Stimulated activated CD8-positive, alpha-beta memory T cell treated with anti-CD3 and anti-CD28 coated beads, Interleukin-2, amount 100 ng/mL, for 1 hour (primary cell): ENCODE measurements at places on chromosomes 3 and 15.

- DNase-seq, result no peak
Measured at GRCh38 chr15:67175643-67176071, 78.8 kb downstream of the AAGAB start.

DNA sequence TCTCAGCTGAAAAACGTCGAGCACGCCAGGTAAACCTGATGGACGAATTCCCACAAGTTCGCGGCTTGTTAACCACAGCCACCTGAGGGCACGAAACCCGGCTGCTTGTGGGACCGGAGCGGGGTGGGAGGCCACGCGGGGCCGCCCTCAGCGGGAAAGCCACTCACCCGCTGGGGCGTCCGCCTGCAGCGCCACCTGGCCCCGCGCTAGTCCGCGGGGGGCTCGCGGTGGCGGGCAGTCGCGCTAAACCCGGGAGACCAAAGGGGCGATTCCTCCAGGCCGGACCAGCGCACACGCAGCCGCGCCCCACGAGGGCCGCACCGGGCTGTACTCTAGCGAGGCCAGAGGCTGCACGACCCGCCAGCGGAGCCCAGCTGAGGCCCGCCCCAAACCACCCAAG lies 15.7 kb upstream of the CFAP161 start:
- DNase-seq, result no peak

- no peak for DNase-seq
Measured at GRCh38 chr3:66390013-66390412, 110.8 kb downstream of the LRIG1 start.

DNA sequence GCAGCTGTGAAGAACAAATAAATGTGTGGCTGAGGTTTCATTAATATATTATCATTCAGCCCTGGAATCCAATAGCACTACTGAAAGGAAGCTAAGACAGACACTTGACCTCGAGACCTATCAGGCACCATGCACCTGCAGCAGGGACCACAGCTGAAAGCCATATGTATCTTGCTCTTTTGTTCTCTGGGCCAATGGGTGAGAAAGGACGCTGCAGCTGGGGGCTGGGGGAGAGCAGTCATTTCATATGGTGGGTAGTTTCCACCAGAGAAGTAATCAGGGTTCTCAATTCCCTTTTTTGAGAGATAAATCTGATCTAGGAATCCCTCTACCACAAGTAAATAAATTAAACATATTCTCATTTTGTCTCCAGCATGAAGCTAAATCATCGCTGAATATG lies 225.6 kb upstream of the STRIT1 start:
- no peak for DNase-seq

DNA sequence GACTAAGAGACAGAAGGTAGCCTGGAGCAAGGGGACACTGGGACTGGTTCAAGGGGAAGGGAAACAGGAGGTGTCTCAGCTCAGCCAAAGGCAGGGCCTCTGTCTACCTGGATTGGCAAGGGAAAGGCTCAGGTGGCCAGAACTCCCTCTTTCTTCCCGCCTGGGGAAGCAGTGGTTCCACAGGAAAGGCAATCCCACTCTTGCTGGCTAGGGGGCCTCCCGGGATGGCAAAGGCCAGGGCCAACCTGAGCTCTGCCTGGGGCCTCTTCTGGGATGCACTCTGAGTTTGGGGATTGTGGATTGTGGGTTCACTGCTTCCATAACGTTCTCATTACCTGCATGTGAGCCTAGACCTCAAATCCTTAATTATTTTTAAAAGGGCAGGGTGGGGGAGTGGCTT lies 13.0 kb upstream of the PARP6 start:
- DNase-seq, result no peak

DNA sequence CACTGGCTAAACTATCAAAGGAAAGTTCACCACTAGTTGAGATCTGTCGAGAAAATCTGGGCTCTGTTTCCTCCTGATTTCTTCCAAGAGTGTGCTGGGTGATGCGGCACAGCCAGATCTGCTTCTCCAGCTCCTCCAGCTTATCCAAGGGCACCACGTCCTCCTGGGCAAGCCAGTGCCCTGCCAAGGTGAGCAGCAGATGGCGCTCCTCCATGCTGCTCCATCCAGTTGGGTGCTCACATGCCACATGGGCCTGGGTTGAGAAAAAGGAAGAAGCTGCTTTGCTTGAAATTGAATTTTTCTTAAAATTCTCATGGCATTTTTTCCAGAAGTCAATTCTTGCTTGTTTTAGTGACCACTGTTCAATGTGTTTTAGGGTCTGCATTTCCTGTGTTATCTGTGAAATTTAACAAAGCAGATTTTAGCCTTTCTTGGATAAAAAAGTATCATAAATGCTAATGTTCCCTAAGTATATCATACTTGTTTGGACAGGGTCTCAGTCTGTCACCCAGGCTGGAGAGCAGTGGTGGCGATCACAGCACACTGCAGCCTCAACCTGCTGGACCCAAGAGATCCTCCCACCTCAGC lies 47.3 kb downstream of the EIF3J start:
- DNase-seq, result peak; percentile 30

DNA sequence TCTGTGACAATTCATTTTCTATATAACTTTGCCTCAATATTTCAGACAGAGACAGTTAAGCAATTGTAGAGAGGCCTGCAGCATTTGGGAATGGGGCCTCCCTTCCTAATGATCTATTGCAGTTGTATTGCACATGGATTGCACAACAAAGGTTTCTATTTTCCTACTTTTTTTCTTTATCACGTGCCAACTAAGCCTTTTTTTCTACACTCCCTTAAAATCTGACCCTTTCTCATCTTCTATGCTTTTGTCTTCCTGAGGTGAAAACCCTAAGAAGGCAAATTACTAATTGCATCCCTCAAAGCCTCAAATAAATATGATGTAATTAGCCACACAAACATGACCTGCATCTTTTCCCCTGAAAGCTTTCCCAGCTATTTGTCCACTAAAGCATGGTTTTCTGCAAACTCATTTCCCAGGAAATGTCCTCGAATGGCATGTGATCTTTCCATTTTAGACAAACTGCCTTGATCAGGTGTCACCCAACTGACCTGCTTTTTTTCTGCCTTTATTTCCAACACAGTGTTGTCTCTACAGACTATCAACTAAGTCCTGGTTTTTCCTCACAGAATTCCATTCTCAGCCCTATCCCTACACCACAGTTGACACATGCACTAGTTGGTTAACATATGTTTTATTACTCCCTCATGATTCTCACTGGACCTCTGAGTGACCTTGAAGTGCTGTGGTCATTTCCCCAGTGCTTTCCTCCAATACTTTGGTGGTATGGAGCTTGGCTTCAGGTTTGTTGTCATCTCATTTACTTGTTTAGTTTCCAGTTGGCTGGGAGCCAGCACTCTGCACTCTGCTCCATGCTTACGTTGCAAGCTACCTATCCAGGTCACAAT lies 31.9 kb upstream of the TSC22D2 start:
- no peak for DNase-seq

DNA sequence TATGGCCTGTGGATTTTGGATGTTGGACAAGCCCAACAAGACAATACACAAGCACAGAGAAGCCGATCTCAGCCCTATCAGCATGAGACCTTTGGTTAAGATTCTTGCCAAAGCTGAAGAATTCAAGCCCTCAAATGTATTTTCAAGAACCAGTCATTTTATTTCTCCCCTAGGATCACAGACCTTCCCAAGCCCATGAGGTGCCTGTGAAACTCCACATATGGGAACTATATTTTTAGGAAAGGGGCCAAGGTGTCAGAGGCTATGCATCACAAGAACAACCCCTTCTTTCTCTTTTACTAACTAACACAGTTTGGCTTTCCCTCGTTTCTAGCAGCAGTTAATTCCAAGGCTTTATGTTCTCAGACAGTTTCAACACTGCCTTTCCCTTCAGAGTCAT lies 364.5 kb downstream of the MAGI1 start:
- no peak for DNase-seq

DNA sequence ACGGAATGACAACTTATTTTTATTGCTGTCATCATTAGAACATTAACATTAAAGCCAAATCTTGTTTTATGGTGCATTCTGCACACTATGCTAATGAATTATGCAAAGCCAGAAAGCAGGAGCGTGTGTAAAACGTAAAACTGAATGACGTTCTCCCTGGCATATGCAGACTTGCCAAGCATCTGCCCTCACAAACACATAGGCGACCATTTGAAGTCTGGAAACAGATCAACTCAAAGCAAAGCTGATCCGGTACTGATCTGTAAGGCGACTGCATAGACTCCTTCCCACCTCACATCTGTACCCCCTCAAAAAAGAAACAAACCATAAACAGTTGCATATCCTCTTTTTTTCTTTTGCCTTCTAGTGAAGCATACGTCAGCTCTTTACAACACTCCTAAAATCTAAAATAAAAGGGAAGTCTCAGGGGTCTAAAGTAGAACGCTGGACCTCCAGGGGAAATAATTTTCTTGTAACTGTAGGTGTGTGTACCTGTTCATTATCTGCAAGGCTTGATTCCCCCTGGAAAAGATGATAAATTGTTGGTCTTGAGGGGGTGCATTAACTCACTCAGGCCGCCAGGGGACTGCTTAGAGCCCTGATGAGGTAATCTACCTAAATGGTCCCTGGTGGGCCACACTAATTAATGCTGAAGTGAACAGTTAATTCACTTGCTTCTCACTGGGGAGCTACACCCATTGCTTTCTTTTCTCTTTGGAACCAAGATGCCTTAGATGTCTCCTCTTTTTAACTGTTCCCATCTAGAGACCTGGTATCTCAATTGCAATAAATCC lies 231.4 kb downstream of the CDIN1 start:
- DNase-seq, result no peak

DNA sequence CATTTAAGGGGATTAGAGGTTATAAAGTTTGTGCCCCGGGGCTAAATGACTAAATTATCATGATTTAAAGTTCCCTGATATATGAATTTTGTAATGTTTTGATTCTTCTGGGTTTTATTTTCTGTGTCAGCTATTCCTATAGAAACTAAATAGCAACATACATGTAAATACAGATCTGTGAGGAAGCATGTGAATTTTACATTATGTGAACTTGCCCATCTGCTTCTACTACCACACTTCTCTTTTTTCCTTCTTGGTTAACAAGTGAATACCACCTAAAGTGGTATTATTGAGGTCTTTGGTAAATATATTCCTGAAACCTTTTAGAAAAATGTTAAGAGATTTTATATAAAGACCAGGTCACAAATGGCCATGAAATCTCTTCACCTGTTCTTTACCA lies 29.3 kb downstream of the SLMAP start:
- no peak for DNase-seq

- no peak for DNase-seq
Measured at GRCh38 chr3:126300761-126301481, 56.3 kb downstream of the KLF15 start.

DNA sequence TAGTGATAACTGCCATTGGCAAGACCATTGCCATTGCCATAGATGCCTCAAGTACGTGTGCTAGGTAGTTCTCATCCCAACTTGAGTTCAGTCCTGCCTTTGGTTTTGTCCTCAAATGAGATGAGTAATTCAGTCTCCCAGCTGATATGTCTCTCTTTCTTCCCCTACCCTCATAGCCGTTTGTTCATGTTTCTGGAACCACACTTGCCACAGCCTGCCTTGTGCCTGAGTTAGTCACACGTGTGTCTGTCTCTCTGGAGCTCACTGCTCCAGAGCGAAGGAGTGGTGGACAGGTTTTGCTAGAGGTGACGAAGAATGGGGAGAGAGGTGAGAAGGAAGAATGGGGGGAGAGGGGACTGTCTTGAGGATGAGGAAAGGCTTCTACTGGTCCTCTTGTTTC lies 88.0 kb upstream of the IGF1R start:
- DNase-seq, result no peak

DNA sequence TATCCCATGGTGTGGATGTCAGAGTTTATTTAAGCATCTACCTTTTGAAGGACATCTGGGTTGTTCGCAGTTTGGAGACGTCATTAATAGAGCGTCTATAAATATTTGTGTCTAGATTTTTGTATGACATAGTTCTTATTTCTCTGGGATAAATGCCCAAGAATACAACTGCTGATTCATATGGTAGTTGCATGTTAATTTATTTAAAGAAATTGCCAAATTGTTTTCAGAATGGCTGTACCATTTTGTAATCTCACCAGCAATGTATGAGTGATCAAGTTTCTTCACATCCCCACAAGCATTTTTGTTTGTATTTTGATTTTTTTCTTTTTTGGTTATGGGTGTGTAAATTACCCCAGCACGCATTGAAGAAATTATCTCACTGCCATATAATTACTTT lies 656.9 kb downstream of the NTRK3 start:
- DNase-seq, result no peak

DNA sequence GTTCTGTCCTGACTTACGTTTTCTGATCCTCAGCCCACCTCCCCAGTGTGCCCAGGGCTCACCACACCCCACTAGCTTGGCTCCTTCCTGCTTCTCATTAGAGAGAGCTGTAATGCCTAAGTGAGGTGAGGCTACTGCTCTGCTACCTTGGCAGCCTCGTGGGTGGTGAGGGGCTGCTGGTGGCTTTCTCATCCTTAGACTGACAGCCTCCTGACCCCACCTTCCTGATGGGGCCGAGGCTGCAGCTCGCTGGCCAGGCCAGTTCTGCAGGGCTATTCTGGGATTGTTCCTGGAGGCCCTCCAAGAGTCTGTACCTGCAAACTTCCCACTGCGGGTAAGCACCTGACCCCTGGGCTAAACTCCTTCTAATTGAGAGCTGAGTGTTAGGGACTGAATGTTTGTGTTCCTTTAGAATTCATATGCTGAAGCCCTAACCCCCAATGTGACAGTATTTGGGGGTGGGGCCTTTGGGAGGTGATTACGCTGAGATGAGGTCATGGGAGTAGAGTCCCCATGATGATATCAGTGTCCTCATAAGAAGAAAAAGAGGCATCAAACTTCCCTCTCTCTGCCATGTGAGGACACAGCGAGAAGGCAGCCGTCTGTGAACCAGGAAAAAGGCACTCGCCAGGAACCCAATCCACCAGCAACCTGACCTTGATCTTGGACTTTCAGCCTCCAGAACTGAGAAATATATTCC lies 38.1 kb upstream of the IQSEC1 start:
- no peak for DNase-seq

- no peak for DNase-seq
Measured at GRCh38 chr15:71687902-71688508, 122.3 kb upstream of the NR2E3 start.

DNA sequence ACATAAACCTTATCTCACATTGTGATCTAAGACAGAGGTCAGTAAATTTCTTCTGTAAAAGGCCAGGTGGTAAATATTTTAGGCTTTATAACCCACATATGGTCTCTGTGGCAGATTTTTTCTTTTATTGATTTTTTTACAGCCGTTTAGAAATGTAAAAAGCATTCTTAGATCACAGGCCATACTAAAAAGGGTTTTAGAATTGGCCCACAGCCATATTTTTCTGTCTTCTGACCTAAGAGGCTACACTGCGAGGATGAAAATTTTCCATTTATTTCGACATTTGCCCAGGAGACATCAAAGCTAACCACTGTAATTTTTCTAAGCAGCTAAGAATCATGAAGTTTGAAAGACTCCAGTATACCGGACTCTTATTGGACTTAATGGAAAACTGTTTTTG lies 377.2 kb upstream of the SGO1 start:
- no peak for DNase-seq
